ENCODE measurements at places on chromosomes 3 and 15.

GRCh38 chr3:121730940-121731687 is 18.4 kb downstream of the GOLGB1 start:
- DNase-seq, result no peak

DNA sequence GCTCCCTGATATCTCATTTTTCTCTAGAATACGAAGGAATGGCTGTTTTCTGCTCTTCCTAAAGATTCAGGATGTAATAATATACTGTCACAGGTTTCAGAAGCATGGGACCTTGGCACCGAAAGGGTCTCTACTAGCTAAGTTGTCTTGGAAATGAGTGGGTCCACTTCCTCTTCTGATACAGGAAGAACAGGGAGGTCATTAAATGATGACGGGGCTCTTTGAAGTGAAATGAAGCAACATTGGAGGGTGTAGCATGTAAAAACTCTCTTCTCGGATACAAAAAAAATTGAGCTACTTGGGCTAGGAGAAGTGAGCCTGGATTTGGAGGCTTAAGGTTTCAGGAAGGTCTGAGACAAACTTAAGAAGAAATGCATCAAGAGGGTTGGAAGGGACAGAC is 349.8 kb upstream of the TPRG1 start:
- no peak for DNase-seq

DNA sequence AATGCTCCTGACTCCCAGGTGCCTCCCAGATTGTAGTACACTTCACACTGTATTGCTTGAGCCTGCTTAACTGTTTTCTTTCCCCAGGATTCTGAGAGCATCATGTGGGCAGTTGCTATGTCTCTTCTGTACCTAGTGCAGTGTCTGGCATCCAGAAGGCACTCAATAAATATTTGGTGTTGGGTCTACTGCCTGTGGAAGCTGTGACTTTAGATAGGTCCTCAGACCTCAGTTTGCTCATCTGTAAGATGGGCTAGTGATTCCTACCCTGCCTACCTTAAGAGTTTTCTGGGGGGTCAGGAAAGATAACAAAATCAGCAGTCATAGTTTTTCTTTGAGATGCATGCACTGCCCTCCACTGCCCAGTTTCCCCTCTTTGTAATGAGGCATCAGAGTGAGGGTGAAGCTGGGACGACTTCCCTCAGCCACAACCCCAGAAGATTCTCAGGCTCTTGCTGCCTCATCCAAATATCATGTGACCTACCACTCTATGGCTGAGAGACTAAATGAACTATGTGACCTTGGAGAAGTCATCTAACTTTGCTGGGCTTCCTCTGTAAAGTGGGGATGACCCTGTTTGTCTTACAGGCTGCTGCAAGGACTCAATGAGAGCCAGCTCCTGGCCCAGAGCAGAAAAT is 50.4 kb downstream of the ATP2B2 start:
- DNase-seq, result no peak

DNA sequence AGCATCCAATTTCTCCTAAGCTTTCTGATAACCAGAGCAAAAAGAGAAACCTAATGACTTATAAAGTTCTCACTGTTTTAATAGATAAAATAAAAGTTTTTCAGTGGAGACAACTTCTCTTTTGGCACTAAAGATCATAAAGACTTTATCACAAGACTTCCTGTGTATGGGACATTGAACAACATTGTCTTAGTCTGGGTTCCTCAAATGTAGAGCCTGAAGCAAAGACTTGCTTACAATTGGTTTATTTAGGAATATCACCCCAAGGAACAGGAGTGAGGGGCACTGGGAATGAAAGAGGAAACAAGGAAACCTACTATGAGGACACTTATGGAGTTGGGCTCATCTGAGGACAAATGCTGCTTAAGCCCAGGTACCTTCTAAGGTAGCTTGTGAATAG is 127.4 kb downstream of the B3GALNT1 start:
- DNase-seq, result no peak

DNA sequence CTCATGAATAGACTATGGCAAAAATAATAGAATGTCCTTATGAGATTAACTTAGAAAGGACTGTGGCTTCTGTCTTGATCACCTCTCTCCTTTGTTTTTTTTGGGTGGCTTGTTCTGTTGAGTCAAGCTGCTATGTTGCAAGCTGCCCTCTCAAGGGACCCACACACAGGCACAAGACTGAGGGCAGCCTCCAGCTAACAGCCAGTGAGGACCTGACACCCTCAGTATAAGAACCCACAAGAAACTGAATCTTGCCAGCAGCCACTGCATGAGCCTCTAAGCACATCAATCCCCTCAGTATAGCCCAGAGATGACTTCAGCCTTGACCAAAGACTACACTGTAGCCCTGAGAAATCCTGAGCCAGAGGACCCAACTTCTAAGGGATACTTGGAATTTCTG is 361.1 kb downstream of the MCTP2 start:
- DNase-seq, result no peak

DNA sequence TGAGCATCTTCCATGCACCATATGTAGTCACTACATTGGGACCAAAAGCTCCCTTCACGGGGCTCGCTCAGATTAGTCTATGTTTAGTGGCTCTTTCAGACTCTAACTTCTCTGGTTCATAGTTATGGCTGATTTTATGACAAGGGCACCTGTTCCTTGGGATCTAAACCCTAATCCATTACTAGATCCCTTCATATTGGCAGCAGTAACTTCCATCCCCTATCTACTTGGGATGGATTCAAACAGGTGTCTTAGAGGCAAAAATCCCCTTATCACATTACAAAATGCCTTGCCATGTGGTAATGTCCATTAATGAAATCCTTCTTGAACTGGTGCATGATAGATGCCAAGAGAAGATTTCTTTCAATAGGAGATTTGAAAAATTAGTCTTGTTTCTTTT is 96.7 kb upstream of the TP63 start:
- no peak for DNase-seq

DNA sequence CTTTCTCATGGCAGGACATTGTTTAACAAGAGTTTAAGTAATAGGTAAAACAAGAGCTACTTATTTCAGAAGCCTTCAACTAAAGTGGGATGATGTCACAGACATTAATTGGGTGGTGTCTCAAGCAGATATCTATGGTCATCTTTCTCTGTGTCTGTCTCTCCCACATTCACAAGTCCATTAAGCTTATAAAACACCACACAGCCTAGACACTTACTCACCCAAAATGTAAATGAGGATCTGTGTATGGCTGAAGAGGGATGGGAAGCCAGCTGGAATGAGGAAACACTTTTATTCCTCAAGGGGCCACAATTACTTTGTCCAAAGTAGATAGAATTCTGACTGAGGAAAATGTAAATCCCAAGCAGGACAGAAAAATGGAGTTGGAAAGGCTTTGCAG is 183.8 kb downstream of the THRB start:
- DNase-seq, result no peak

DNA sequence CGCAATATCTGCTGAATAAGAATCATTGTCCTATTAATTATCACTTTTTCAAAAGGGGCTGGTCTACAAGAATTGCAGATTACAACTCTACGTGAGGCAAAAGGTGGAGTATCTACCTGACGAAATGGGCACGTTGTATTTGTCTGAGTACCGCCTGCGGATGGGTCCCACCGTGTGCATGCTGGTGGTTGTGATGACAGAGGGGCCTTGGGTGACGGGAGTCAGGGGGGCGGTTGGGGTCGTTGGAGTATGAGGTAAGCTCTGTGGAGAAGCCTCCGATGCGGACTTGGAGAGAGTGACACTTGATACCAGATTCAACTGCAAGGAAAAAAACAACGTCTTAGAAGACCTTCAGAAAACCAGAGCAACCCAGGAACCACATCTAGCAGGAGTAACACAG is 605.8 kb downstream of the FOXP1 start:
- no peak for DNase-seq

GRCh38 chr3:128367761-128368160 is 98.9 kb downstream of the DNAJB8 start:
- no peak for DNase-seq

DNA sequence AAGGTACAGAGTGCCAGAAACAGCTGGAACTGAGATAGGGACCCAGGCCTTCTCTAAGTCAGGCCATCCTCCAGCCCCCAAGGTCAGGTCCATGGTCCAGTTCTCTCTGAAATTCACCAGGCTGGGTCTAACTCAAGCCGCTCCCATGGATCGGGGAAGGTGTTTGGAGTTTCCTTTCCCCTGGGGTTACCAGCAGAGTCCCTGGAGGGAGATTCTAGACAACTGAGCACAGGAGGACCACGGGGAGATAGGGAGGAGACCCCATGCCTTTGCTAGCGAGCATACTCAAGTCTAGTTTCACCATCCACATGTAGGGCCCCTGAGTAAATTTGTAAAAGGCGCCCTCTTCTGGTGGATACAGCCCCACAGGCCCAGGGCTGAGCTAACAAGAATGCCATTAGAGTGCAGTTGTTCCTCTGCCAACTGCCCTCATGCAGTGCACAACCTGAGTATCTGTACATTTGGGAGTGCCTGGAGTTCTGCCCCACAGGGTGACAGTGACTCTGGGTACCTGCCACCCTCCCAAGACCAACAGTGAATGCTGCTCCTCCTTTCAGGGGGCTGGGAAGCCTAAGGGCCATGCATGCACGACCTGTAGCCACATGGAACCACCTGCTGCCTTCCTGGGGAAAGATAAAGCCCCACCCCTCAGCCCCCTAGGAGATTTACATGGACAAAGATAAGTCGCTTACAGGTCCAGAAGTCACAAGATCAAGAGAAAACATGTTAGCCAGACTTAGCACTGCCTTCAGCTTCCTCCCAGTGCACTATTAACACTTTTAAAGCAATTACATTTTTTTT is 89.0 kb downstream of the IQSEC1 start:
- DNase-seq, result peak; percentile 82

DNA sequence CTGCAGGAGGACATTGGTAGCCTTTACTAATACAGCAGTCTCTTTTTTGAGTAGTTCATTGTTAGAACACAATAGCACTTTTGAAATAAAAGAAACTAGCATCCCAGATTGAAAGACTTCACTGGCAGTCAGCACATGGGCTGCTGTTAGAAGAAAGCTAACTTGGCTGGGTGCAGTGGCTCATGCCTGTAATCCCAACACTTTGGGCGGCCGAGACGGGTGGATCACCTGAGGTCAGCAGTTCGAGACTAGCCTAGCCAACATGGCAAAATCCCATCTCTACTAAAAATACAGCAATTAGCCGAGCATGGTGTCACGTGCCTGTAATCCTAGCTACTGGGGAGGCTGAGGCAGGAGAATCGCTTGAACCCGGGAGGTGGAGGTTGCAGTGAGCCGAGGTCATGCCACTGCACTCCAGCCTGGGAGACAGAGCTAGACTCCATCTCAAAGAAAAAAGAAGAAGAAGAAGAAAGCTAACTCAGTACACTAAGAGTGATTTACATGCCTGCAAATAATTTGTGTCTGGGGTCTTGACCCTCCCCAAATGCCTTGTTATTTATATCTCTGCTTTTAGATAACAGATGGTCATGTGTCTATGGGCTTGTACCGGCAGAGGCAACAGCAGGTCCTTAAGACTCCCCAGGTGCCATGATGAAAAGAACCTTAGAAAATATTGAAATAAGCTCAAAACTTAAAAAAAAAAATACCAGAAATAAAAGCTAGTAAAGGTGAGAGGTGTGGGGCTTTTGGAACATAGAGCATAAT is 9.7 kb downstream of the TPM1 start:
- no peak for DNase-seq

DNA sequence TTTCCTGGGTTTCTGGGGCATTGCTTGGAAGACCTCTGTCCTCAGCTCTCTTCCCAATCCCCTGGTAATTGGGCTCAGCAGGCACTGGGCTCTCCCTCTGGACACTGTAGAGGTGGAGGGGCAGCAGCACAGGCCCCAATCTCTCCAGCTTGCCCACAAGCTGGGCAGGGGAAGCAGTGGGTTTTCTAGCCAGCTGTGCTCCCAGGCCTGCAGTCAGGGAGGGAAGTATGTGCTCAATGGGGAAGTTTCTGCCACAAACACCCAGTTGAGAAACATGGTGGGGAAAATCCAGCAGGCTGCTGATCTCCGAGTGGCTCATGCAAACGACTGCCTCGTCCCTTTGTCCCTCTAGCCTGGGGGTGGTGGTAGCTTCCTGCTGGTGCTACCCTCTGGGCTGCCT is 12.8 kb upstream of the RFT1 start:
- no peak for DNase-seq

- DNase-seq, result no peak
These were observed 4.6 kb upstream of the SKIL start for GRCh38 chr3:170352936-170353335.

- DNase-seq, result no peak
These were observed 2.2 kb downstream of the TAGLN3 start for GRCh38 chr3:112000966-112001365.

- DNase-seq, result no peak
These were observed 260.1 kb upstream of the UBE2E2 start for GRCh38 chr3:22942981-22943380.

GRCh38 chr3:8660175-8661118 is 15.8 kb upstream of the SSUH2 start:
- DNase-seq, result no peak

DNA sequence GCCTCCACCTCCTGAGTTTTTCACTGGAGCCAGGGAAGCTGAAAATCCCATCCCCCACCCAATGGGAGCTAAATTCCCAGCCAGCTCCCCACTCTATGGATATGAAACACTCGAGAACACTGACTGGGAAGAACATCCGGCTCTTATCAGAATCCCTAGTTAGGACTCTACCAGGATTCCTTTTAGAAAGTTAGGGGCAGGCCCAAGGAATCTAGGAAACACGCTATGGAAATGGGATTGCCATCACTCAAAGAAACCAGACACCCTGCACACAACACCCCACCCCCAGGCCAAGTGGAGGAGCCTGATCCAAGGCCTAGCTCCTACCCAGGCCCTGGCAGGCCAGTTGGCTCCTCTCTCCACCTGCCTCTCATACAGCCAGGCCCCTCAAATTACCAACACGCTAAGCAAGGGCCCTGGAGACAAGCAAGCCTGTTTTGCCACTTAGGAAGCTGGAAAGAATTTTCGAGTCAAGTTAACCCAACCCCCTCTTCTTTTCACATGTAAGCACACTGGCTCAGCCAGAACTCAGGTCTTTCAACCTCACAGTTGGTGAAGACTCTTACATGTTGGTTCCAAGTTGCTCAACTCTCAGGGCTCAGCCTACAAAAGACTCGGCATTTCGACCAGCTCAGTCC is 75.5 kb downstream of the RBPMS2 start:
- DNase-seq, result no peak

GRCh38 chr15:84685304-84685703 is 27.3 kb upstream of the NMB start:
- no peak for DNase-seq

GRCh38 chr3:15102836-15103235 is 3.9 kb upstream of the RBSN start:
- DNase-seq, result no peak

DNA sequence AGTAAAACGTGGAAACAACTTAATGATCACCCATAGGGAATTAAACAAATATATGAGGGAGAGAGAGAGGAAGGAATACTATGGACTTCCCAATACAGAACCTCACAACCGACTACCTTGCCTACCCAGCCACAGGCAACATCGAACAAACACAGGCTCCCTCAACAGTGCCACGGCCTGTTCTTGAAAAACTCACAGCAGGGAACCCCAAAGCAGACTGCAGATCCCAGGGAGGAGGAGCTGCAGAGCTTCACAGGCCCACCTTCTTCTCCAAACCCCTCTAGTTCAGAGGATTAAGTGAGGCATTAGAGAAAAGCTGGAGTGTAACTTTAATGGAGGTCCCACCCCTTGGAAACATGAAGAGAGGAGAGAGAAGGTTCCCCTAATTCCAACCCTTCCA is 110.2 kb downstream of the ST8SIA2 start:
- DNase-seq, result no peak

GRCh38 chr15:90211440-90212143 is 10.5 kb downstream of the SEMA4B start:
- DNase-seq, result no peak
